ENCODE measurements at places on chromosomes 16 and 17.

- no peaks in the 10 kb centered on the region for H3K4me1 ChIP-seq
- H3K27me3 ChIP-seq: no peaks in the 10 kb centered on the region
- H3K27ac ChIP-seq: no peak overlapping the region
Observed at GRCh38 chr16:5649762-5650743, 552.5 kb upstream of the EEF2KMT start.

- peaks cover 34% of the 10 kb centered on the region for H3K4me1 ChIP-seq
- no peak overlapping the region for H3K4me3 ChIP-seq
- H3K27ac ChIP-seq: no peak overlapping the region
- no peaks in the 10 kb centered on the region for H3K27me3 ChIP-seq
- H3K36me3 ChIP-seq: 0 out of 2 replicates have a peak, but pooled peaks cover 3% of the 10 kb centered on the region
- DNase-seq: no peak
Observed at GRCh38 chr17:72972263-72972951, 120.1 kb downstream of the SLC39A11 start.

- no peak overlapping the region for H3K4me3 ChIP-seq
- no peaks in the 10 kb centered on the region for H3K36me3 ChIP-seq
- peaks cover 13% of the 10 kb centered on the region for H3K4me1 ChIP-seq
- DNase-seq: no peak
- H3K27ac ChIP-seq: no peak overlapping the region
Observed at GRCh38 chr17:82355770-82356427, 3.1 kb upstream of the TEX19 start.

- peak within 1 kb of the TSS; percentile 90 for H3K4me3 ChIP-seq
- H3K27ac ChIP-seq: peak within 1 kb of the TSS; percentile 89
- H3K27me3 ChIP-seq: no peaks in the 10 kb centered on the region
- no peak for DNase-seq
Observed at GRCh38 chr17:5485270-5486205, at the start of gene DERL2. DERL2 (minus strand) TSS chr17:5486178; CDS start chr17:5486161, 17 bp downstream.

Data from HCT116 (cell line).